A549 treated with CpdA at 1 μM for 4 hours (cell line): ENCODE measurements at places on chromosomes 4 and X. TPM values are rescaled to one million over a fixed set of nuclear protein-coding genes. Genes with fewer than 3 reads are reported as not detected.

The BEX1 gene
- not detected in 5 replicates for total RNA-seq

The GAGE12F gene
- not detected in 5 replicates for total RNA-seq

The GIMD1 gene
- total RNA-seq, result not detected in 5 replicates

The COL4A6 gene
- 14.3 to 17.2 TPM (median 15.7 TPM) in 5 replicates for total RNA-seq

The SOD3 gene
- not detected in 5 replicates for total RNA-seq

The WDR17 gene
- total RNA-seq, result 1.2 to 3.3 TPM (median 1.8 TPM) in 5 replicates

The PGAM4 gene
- total RNA-seq, result 0.26 to 0.50 TPM (median 0.38 TPM) in 4 of 5 replicates, not detected in the other

The LAP3 gene
- total RNA-seq, result 32.5 to 46.3 TPM (median 35.5 TPM) in 5 replicates

The LINC00632 gene
- total RNA-seq, result 2.3 to 3.1 TPM (median 2.9 TPM) in 5 replicates

The USP17L25 gene
- not detected in 5 replicates for total RNA-seq

The EMCN gene
- not detected in 5 replicates for total RNA-seq

The MAGEA10 gene
- 0.02 TPM in 1 of 5 replicates, not detected in the others for total RNA-seq

The F9 gene
- not detected in 5 replicates for total RNA-seq

The NMU gene
- 0.46 to 0.98 TPM (median 0.73 TPM) in 5 replicates for total RNA-seq

The HAUS7 gene
- total RNA-seq, result 51.9 to 60.6 TPM (median 57.3 TPM) in 5 replicates

The RRAGB gene
- 10.6 to 14.9 TPM (median 12.0 TPM) in 5 replicates for total RNA-seq

The APLN gene
- 0.70 to 0.90 TPM (median 0.79 TPM) in 5 replicates for total RNA-seq

The NDST3 gene
- total RNA-seq, result not detected in 5 replicates

The GNRHR gene
- total RNA-seq, result not detected in 5 replicates

The DUX4 gene
- total RNA-seq, result not detected in 5 replicates

The GPR119 gene
- not detected in 5 replicates for total RNA-seq

The ZAR1 gene
- 0.09 to 0.10 TPM in 2 of 5 replicates, not detected in the others for total RNA-seq

The PHKA1 gene
- total RNA-seq, result 18.0 to 21.7 TPM (median 20.3 TPM) in 5 replicates

The UGT8 gene
- total RNA-seq, result 0.07 to 0.15 TPM (median 0.13 TPM) in 5 replicates

The NUP62CL gene
- total RNA-seq, result 13.4 to 20.1 TPM (median 16.1 TPM) in 5 replicates

The REELD1 gene
- not detected in 5 replicates for total RNA-seq
